ENCODE measurements at places on chromosomes 5 and 9. TPM values are rescaled to one million over a fixed set of nuclear protein-coding genes. Genes with fewer than 3 reads are reported as not detected.

The FOXD4 gene
- total RNA-seq, result 0.56 TPM

The CER1 gene
- total RNA-seq, result not detected

The AQP7 gene
- total RNA-seq, result 0.35 TPM

The SLC2A6 gene
- 24.2 TPM for total RNA-seq

The LVRN gene
- 0.09 TPM for total RNA-seq

The UCK1 gene
- 23.4 TPM for total RNA-seq

The OR1J4 gene
- not detected for total RNA-seq

The SEMA6A gene
- total RNA-seq, result 0.18 TPM

The IL4 gene
- total RNA-seq, result not detected

The MTX3 gene
- total RNA-seq, result 6.9 TPM

The LHX6 gene
- 0.38 TPM for total RNA-seq

The LCN6 gene
- not detected for total RNA-seq

The GDA gene
- 0.97 TPM for total RNA-seq

The TNFSF15 gene
- total RNA-seq, result 0.40 TPM

The PLPP7 gene
- not detected for total RNA-seq

The SNCAIP gene
- not detected for total RNA-seq

The CFAP90 gene
- 0.89 TPM for total RNA-seq

The GPX8 gene
- total RNA-seq, result 38.0 TPM

The PCDHGB3 gene
- total RNA-seq, result 0.28 TPM

The LIFR gene
- 6.5 TPM for total RNA-seq

The OR13F1 gene
- total RNA-seq, result not detected

The PCDHA10 gene
- not detected for total RNA-seq

The ZNF608 gene
- total RNA-seq, result 0.35 TPM

The DHX29 gene
- total RNA-seq, result 25.6 TPM

The MAMDC2 gene
- 0.40 TPM for total RNA-seq

The PCDHB11 gene
- 0.07 TPM for total RNA-seq

The SLC9A3 gene
- 2.9 TPM for total RNA-seq

The SUSD1 gene
- 12.3 TPM for total RNA-seq

The GPR151 gene
- not detected for total RNA-seq

All from A549 treated with RU486 at 1 μM for 4 hours (cell line).